ENCODE measurements at places on chromosomes 11 and 22.

DNA sequence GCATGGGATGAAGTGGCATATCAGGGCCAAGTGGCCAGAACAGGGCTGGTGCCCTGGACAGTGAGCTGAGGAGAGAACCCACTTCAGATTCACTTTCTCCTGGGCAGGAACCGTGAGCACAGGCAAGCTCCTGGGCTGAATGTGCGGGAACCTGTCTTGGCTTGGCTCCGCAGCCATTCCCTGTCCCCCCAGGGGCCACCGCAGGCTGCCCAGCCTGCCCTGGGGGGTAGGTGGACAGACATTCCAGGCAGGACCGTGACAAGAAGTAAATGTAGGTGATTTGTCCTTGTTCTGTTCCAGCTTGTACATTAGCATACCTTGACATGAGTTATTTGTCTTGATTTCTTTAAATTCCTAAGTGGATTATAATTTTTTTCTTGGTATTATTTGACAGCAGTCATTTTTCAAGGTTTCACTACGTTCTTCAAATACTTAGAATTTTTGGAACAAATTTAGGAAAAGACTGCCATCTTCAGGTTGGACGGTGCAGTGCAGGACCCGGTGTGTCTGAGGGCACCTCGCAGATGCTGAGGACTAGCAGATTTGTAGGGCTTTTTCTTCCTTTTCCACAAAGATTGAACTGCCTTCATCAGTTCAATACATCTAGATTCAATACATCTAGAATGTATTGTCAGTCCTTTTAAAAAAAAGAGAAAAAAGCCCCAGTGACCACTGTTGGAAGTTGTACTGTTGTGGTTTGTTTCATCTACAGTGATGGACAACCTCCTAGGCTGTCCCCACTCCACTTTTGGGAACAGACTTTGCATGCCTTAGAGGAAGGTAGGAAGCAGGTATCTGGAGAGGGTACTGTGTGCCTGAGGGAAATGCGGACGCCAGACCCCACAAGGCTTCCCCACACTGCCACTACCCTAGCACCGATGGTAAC lies 115.1 kb upstream of the RASSF10 start:
- no peak for DNase-seq

GRCh38 chr22:39209756-39210155 lies 35.0 kb downstream of the PDGFB start:
- DNase-seq = no peak

DNA sequence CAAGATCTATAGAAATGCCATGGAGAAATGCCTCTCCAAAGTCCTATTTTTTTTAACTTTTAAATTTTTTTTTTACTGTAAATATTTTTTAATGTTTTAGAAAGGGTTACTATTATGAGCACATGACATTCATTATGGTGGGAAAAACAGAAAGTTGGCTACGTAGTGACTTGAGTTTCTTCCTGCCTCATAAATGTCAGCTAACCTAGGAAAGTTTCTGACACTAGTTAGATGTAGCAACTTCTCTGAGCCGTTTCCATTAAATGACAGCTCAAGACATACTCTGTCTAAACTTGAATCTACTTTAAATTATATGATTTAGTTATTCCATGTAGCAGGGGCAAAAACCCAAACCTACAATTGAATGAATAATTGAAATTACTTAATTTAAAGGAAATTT lies 18.4 kb upstream of the CTSC start:
- no peak for DNase-seq

- DNase-seq = no peak
Measured at GRCh38 chr11:73982595-73982989, at the start of gene UCP2. TSS of gene UCP2 (minus strand) at chr11:73982843. CDS start at chr11:73978378, 4,465 bp downstream.

- DNase-seq = no peak
Measured at GRCh38 chr11:128346804-128347203, 240.6 kb downstream of the ETS1 start.

GRCh38 chr11:10488934-10489691 lies 34.0 kb downstream of the AMPD3 start:
- no peak for DNase-seq

DNA sequence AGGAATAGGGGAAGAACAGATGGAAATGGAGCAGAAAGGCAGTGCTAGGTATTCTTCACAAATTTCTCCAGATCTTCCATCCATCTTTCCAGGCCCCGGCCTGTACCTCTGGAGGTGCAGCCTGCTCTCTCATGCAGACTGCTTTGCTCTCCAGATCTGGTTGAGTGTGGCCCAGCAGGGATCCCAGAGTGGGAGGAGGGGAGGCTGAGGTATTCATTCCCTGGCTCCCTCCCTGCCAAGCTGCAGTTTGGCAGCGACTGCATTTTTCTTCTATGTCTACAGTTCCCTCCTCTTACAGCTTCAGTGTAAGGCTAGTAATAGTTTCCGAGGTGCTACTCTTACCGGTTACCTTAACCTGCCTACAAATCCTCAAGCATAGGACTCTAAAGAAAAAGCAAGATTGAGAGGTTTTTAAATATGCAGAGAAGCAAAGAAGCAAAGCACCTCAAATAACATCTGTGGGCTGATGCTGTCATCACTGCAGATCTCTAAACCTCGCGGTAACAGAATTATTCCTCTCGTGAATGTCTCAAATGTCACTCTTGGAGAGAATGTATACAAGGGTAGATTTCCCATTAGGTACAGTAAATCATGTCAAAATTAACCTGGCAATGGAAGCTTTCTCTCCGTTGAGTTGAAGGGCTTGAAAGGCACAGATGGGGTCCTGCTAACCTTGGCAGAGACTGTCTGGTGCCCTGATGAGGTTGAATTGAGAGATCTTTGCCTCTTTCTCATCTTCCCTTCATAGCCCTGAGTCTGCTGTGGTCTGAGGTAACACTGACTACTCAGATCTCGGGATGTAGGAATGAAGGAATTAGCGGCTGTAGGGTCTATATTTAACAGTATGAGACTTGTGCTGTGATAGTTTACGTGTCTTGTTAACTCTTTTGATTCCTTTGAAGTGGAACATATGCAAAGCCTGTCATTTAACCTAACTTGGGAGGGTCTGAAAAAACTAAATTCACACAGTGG lies 297.9 kb upstream of the C11orf87 start:
- DNase-seq = no peak

DNA sequence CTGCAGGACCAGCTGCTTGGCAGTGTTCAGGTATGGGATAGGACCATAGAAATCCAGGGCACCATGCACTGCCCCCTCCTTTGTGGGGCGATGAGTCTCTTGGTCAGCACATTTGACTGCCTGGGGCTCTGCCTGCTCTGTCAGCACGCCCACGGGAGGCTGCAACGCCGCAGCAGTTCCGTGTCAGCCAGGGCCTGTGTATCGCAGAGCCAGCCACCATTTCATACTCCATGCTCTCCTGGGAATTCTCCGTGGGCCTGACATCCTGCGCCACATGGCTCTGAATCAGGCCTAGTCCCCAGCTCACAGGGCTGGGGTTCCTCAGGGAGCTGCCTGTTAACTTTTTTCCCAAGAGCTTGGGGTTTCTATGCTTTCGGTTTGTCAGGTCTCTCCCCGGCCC lies 16.9 kb upstream of the RELT start:
- no peak for DNase-seq

- no peak for DNase-seq
Measured at GRCh38 chr11:134505125-134505524, 93.1 kb upstream of the B3GAT1 start.

- DNase-seq = no peak
Measured at GRCh38 chr11:20022363-20023081, 137.8 kb downstream of the DBX1 start.

DNA sequence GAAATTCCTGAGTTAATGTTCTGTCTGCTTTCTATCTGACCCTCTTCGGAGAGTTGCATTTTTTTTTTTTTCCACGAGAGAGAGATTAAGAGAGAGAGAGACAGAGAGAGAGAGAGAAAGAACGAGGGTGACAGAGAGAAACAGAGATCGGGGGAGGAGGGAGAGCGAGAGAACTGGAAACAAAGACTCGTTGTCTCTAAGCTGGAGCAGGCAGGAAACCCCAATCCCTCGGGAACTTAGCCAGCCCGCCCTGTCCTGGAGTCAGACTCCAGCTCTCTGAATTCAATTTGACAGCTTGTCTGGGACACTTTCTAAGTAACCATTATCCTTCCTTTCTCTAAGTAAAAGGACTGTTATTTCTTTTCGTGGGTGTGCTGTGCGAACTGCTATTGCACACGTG lies 76.9 kb downstream of the KCNJ1 start:
- DNase-seq = no peak

GRCh38 chr11:32229576-32230240 lies 138.8 kb downstream of the RCN1 start:
- DNase-seq = no peak

GRCh38 chr11:94279996-94280395 lies 24.4 kb upstream of the IZUMO1R start:
- no peak for DNase-seq

- DNase-seq = no peak
Measured at GRCh38 chr11:65555693-65556231, 2.4 kb downstream of the LTBP3 start.

DNA sequence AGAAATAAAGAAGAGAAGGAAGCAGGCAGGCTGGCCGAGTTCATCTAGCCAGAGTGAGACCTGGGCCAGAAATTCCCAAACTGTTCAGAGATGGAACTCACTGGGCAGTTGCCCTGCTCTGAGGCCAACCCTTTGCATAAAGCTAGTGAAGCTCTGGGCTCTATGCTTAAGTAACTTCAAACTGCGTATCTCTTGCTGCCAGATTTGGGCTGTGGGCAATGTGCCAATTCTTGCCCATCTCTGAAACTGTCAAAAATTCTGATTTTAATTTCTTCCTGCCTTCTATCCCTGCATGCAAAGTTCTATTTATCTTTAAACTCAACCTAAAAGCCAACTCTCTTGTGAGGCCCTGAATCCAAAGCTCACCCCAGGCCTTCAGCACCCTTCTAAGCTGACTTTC lies 36.2 kb upstream of the HEPHL1 start:
- no peak for DNase-seq

DNA sequence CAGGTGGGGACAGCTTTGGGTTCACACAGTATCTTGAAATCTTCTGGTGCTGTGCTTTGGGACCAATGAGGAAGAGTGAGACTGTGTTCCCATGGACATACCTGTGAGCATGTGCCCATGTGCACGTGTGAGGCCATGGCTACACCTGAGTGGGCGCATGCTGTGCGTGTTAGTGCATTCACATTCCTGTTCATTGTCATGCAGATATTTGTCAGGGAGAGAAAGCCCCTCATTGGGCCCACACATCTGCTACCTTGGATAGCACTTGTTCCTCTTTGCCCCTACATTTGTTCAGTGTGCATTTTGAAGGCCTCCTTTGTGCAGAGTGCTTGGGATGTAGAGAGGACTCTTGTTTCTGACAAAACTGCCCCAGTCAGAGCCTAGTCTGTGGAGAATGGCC lies 154.3 kb upstream of the E2F8 start:
- no peak for DNase-seq

Measured in cortex of kidney (tissue), 1 donor.